ENCODE measurements at places on chromosomes 2 and 18. TPM values are rescaled to one million over a fixed set of nuclear protein-coding genes. Genes with fewer than 3 reads are reported as not detected.

DNA sequence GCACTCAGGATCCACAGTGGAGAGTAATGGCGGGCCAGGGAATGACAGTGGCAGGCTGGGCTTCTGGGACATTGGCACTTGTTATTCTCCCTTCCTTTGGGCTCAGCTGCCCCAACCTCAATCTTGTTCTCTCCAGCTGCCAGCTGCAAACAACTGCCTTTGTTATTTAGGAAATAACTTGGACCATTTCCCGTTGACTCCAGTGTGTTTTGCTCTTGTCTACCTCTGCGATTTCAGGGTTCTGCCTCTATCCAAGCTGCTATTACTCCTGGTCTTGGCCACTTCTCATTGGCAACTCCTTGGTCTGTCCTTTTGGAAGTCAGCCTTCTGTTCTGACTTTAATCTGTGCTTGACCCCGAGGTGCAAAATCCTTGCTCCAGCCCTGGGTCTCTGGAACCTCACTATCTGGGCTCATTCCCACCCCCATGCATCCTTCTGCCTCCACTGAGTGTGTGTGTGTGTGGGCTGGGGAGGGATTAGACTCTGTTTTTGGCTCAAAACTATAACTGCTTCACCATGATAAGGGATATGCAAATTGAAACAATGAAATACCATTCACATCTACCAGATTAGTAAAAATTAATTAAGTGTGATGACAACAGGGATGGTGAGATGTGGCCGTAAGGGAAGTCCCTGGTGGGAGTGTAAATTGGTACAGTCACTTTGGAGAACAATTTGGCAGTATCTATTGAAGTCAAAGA is 134.1 kb upstream of the CXCR4 start:
- H3K4me3 ChIP-seq: no peak overlapping the region
- DNase-seq: no peak

DNA sequence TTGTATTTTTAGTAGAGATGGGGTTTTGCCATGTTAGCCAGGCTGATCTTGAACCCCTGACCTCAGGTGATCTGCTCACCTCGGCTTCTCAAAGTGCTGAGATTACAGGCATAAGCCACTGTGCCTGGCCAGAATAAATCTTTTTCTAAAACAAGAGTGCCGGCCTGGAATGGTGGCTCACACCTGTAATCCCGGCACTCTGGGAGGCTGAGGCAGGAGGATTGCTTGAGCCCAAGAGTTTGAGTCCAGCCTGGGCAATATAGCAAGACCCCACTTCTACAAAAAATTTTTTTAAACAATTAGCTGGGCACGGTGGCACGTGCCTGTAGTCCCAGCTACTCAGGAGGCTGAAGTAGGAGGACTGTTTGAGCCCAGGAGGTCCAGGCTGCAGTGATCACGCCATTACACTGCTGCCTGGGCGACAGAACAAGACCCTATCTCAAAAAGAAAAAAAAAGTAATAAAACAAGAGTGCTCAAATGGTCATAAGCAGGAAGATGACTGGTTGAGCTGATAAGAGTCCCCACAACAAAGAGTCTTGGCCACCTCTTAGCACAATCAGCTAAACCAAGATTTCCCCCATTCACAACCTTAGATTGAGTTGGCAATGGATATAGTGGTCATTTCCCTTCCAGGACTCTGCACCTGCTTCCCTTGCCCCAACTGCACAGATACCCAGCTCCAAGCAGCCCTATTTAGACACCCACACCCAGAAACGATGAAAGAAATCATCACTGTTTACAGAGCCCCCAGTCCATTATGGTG is 5.8 kb upstream of the UCN start:
- no peak for DNase-seq
- H3K27ac ChIP-seq: no peak overlapping the region
- no peaks in the 10 kb centered on the region for H3K27me3 ChIP-seq
- no peaks in the 10 kb centered on the region for H3K4me1 ChIP-seq

DNA sequence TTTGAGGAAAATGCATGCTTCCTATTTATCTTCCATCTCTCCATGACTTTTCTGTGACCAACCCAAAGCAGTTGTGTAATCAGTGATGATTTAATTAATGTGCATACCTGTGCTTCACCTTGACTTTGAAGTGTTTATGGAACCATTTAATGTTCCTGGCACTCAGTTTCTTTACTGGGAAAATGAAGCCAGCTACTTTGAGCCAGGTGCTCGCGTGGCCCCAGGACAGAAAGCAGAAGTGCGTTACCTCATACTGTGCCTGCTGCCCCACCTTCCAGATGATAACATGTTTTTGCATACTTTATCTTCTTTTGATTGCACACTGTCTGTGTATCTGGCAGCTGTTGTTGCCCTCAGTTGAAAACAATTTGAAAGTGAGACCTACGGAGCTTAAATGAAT is 61.3 kb downstream of the PMAIP1 start:
- no peaks in the 10 kb centered on the region for H3K27me3 ChIP-seq
- H3K27ac ChIP-seq: no peak overlapping the region
- no peaks in the 10 kb centered on the region for H3K4me1 ChIP-seq
- no peak overlapping the region for H3K4me3 ChIP-seq

GRCh38 chr2:207503234-207503633 is 26.5 kb upstream of the CREB1 start:
- H3K4me3 ChIP-seq: no peak overlapping the region
- peak; percentile 66 for DNase-seq
- no peaks in the 10 kb centered on the region for H3K36me3 ChIP-seq

DNA sequence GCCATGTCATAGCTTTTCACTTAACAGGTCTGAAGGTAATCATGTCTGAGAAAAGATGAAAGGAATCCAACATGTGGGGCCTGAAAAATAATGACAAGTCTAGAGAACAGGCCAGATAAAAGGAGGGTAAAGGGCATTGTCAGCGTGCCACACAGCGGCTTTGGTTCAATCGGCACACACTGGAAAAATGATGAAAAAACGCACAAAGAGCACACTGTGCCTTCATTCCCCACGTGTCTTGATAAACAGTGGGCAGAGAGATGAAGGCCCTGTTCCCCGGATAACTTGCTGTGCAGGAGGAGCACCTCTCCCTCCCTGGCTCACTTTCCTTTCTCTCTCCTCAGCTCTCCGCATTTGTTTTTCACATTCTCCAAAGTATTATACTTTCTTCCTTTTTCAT is 766.3 kb downstream of the TDRD15 start:
- H3K36me3 ChIP-seq: no peaks in the 10 kb centered on the region
- no peak for DNase-seq
- no peak overlapping the region for H3K27ac ChIP-seq

DNA sequence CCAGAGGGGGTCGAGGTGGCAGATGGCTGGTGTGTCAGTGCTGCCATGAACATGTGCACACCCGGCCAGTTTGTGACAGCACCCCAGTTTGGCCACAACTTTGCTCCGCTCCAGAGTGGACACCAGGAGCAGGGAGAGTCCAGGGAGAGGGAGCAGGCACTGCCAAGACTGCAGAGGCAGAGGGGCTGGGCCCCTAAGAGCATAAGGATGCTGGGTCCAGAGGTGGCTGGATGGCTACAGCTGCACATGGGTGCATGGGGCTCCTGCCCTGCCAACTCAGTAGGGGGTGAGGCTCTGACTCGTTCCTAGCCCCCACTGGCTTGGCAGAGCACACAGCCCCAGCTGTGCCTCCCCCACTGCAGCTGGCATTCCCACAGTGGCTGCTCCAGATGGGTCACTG is 999.2 kb upstream of the CRIM1 start:
- H3K27me3 ChIP-seq: no peaks in the 10 kb centered on the region
- no peak overlapping the region for H3K4me3 ChIP-seq
- no peaks in the 10 kb centered on the region for H3K4me1 ChIP-seq
- no peak for DNase-seq
- H3K36me3 ChIP-seq: no peaks in the 10 kb centered on the region

DNA sequence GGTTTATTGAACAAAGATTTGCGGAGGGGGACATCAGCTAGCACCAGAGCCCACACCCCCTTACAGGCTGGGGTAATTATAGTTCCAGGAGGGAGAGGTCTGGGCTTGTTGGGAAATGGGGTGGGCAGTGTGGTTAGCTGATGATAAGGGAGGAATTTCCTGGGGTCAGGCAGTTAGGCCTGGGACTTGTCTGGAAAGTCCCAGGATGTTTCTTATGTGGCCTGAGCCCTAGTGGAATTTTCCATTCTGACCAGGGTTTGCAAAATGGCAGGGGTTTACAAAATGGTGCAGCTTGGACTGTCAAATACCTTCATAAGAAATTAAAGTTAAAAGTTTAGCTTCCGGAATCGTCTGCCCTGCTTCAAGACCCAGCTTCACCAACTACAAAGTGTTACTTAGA is 199.1 kb downstream of the FBXO15 start:
- no peak overlapping the region for H3K4me3 ChIP-seq
- H3K27ac ChIP-seq: no peak overlapping the region
- H3K27me3 ChIP-seq: no peaks in the 10 kb centered on the region

DNA sequence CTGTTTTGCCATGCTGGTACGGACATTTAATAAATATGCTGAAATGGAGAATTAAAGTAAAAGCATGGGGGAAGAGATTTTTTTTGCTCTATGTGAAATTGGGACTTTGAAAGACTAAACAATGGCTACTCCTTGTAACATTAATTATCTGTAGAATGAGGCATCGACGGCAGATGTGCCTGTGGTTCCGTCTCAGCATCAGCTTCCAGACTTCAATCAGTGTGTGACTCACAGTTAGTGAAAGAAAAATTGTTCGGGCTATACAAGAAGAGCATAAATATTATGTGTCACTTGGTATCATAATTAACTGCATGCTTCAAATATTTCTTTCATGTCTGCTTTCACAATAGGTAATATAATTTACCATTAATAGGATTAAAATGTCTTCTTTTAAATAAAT is 117.0 kb upstream of the SMIM21 start:
- no peak overlapping the region for H3K27ac ChIP-seq
- no peak overlapping the region for H3K4me3 ChIP-seq
- H3K4me1 ChIP-seq: no peaks in the 10 kb centered on the region
- no peak for DNase-seq

DNA sequence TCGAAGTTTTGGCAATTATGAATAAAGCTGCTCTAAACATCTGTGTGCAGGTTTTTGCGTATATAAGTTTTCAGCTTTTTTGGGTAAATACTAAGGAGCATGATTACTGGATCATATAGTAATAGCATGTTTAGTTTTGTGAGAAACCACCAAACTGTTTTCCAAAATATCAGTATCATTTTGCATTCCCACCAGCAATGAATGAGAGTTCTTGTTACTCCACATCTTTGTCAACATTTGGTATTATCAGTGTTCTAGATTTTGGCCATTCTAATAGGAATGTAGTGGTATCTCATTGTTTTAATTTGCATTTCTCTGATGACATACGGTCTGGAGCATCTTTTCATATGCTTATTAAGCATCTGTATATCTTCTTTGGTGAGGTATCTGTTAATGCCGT is 143.4 kb upstream of the MYO3B start:
- H3K4me1 ChIP-seq: no peaks in the 10 kb centered on the region
- DNase-seq: no peak
- H3K27me3 ChIP-seq: no peaks in the 10 kb centered on the region

- no peak overlapping the region for H3K4me3 ChIP-seq
- no peak overlapping the region for H3K27ac ChIP-seq
- H3K36me3 ChIP-seq: no peaks in the 10 kb centered on the region
- no peaks in the 10 kb centered on the region for H3K4me1 ChIP-seq
- DNase-seq: no peak
- no peaks in the 10 kb centered on the region for H3K27me3 ChIP-seq
These were observed 134.8 kb downstream of the CMPK2 start for GRCh38 chr2:6730649-6731532.

GRCh38 chr2:83859553-83859952 is 599.5 kb downstream of the SUCLG1 start:
- no peak overlapping the region for H3K27ac ChIP-seq
- no peaks in the 10 kb centered on the region for H3K4me1 ChIP-seq
- DNase-seq: no peak

DNA sequence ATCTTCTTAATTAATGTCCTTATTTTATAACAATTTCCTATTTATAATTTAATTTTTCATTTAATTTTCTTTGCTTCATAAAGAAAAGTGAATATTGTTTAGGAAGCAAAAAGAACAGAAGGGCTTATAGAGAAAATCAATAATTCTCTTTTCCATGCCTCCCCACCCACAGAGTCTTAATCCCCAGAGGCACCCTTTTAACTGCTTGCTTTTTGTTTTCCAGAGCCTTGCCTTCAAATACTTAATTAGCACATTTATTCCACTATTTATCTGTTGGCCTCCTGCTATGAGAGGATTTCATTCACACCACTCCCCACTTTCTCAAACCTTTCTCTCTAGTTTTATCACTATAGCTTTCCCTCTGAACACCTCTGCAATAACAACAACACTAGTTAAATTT is 373.6 kb downstream of the MBD2 start:
- H3K4me3 ChIP-seq: no peak overlapping the region
- H3K27me3 ChIP-seq: no peaks in the 10 kb centered on the region
- H3K27ac ChIP-seq: no peak overlapping the region
- H3K36me3 ChIP-seq: no peaks in the 10 kb centered on the region
- no peak for DNase-seq

DNA sequence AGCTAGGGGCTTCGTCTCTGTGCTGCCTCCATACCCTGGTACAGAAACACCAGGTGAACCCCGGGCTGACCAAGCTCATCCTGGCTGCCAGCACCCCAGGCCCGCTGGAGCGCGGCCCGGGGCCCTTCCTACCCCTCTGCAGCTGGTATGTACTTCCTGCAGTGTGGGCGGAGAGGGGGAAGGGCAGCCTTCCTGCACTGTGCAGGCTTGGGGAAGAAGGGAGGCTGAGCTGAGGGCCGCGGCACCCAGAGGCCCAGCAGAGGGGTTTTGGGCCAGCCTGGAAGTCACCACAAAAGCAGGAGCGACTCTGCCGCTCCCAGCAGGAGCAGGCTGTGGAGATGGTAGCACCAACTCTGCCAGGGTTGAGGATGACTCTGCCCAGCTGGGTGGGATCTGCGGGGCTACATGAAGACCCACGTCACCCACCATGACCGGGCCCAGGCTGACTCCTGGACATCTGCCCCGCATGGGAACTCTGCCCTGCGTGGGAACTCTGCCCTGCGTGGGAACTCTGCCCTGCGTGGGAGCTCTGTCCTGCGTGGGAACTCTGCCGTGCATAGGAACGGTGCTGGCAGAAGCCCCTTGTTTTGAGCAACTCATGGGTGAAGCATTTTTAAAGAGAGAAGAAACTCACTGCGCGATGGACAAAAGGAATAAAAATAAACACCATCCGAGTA is 273.3 kb downstream of the NDUFA10 start:
- DNase-seq: peak; percentile 86
- H3K4me1 ChIP-seq: no peaks in the 10 kb centered on the region
- no peaks in the 10 kb centered on the region for H3K36me3 ChIP-seq
- no peaks in the 10 kb centered on the region for H3K27me3 ChIP-seq
- no peak overlapping the region for H3K27ac ChIP-seq

GRCh38 chr2:38215522-38215921 is 139.6 kb upstream of the CYP1B1 start:
- H3K36me3 ChIP-seq: no peaks in the 10 kb centered on the region
- no peaks in the 10 kb centered on the region for H3K4me1 ChIP-seq
- H3K27me3 ChIP-seq: no peaks in the 10 kb centered on the region
- DNase-seq: no peak

CRYGD gene
- total RNA-seq: not detected

HOXD12 gene
- not detected for total RNA-seq

LYG1 gene
- 2.7 TPM for total RNA-seq

SERPINB13 gene
- total RNA-seq: not detected

C2orf66 gene
- total RNA-seq: 0.30 TPM

LIMS4 gene
- total RNA-seq: 22.4 TPM

AGXT gene
- total RNA-seq: not detected

All from aorta (tissue), 5 donors.